ENCODE measurements at places on chromosomes 13 and 19. TPM values are rescaled to one million over a fixed set of nuclear protein-coding genes. Genes with fewer than 3 reads are reported as not detected.
A peak's percentile ranks its signal among the peaks of the same experiment; 100 is the strongest.

- DNase-seq = no peak
Observed at GRCh38 chr13:27924529-27925141, 4.8 kb downstream of the PDX1 start.

DNA sequence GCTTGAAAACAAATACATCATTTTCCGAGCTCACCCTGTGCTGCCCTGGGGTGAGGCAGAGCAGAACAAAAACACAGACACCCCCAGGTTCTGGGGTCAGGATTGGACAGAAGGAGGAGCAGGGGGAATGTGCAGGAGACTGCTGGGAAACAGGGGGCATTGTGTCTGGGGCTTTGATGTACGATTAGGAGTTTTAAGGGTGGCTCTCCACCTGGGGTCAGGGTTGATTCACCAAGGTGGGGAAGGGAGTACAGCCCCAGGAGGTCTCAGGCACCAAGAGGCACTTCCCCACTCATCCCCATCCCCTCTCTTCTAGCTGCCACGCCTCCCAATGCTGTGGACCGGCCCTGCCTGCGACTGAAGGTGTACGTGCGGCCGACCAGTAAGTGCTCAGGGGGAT is 12.6 kb downstream of the EFNA2 start:
- DNase-seq = no peak

- DNase-seq = no peak
Observed at GRCh38 chr13:21071015-21071414, 9.6 kb upstream of the LATS2 start.

DNA sequence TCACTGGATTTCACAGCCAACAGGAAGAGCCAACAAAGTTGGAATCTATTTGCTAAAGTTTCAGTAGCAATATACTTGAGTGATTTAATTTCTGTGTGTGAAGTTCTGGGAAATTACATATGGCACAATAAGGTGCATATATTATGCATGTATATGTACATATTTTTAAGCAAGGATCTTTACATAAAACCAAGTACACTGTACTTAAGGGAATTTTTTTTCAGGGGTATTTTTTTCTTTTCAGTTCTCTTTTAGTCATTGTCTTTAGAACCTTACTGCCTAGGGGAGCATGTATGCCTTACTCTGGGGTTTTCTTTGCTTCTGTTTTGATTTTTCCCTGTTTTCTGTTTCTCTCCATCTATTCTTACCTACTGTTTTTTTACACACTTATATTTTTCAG is 7.4 kb downstream of the RAP2A start:
- DNase-seq = no peak

DNA sequence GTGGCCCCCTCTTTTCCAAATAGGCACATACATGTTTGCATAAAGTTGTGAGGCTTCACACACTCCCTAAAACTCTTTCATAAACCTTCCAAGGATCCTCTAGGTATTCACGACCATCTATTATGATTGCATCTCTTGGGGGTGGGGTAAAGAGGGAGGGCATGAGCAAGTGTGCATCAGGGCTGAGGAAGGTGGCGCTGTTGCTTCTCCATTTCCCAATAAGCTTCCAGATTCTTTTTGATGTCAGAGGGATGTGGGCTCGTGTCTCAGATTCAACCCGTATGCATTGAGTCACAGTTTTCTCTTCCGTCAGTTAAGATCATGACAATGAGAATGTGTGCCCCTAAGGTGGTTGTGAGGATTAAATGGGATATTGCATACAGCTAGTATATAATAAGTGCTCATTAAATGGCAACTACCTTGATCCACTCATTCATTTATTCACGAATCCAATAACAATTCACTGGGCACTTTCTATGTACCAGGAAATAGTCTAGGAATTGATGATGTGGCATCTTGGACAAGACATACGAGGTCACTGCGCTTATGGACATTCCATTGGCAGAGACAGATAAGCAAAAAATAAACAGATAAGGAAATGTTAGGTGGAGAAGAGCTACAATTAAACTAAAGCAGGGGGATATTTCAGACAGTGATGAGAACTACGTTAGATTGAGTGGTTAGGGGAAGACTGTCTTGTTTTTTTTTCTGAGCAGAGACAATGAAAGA is 10.3 kb downstream of the CYP2B6 start:
- no peak for DNase-seq

GRCh38 chr13:24176351-24177101 is 16.0 kb downstream of the SPATA13 start:
- peak; percentile 23 for DNase-seq

- DNase-seq = no peak
Observed at GRCh38 chr13:73467125-73467524, 408.3 kb downstream of the KLF5 start.

The CD37 gene
- total RNA-seq = not detected

The ZNF229 gene
- total RNA-seq = not detected

The SOX21 gene
- not detected for total RNA-seq

The TLE2 gene
- total RNA-seq = 1.5 TPM

The JSRP1 gene
- not detected for total RNA-seq

The ZIC2 gene
- 5.2 TPM for total RNA-seq

Measured in MG63 (cell line).